ENCODE measurements at places on chromosomes 2 and 18. TPM values are rescaled to one million over a fixed set of nuclear protein-coding genes. Genes with fewer than 3 reads are reported as not detected.

DNA sequence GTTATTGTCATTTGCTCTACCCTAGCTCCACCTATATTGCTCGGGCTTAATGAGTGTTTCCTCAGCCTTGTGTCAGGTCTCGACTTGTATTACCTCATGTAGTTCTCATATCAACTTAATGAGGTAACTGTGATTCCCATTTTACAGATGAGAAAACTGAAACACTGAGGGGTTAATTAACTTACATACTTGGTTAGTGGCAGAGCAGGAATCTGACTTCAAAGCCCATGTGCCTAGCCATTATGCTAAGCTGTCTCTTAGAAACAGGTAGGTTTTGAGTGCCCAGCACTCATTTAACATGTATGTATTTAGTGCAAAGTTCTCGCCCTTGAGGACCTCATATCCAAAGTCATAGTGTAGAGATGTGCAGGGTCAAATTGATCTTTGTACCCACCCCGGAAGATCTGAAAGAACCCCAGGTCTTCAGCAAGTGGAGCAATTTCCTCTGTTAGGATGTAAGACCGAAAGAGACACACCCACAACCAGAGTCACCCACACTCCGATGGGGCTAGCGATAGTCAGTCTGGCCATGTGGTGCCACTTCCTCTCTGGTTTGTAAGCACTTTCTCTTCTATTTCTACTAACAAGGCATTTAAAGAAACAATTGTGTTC, 121.0 kb upstream of the SLC39A10 start:
- DNase-seq: no peak

Gene COL3A1
- 349 TPM for total RNA-seq

Gene TUBA4B
- total RNA-seq: not detected

DNA sequence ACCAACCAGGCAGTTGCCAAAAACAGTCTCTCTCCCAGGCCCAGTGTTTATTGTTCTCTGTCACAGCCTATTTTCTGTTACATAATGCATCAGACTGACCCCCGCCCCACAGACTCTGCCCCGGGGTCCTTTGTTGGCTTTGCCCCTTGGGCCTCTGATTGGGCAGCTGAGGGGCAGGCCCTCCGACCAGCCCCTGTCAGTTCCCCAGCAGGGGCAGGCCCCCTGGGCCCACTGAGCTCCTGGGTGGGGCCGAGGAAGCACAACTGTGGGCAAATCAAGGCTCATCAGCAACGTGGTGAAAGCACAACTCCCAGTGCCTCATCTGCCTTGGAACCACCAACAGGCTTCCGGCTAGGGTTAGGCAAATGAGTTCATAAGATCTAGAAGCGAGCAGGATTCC, 160.1 kb upstream of the MYCN start:
- DNase-seq: no peak

Gene TPO
- not detected for total RNA-seq

DNA sequence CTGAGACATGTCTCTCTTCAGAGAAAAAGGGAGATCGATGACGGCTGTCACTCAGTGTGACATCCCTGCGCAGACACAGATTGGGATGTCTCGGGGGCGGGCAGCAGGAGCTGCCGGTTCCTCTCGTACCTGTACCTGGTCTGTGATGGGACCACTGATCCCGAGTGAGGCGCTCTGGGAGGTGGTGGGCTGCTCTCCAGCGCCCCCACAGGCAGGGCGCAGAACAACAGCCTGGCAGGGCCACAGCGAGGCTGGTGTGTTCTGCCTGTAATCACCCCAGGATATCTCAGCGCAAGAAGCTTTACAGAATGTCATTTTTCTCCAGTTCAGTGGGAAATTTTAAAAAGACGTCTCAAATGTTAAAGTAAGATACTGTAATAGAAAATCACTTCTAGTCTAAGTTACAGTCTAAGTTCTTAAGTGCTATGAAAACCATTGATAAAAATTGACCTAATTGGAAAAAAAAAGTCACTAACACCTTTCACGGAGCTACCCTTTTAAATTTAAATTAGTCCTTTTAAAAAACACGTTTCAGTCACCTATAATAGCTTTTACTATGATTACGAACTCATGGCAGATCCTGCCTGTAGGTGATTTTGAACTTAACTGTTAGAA, 189.8 kb downstream of the SNTG2 start:
- peak; percentile 1 for DNase-seq

DNA sequence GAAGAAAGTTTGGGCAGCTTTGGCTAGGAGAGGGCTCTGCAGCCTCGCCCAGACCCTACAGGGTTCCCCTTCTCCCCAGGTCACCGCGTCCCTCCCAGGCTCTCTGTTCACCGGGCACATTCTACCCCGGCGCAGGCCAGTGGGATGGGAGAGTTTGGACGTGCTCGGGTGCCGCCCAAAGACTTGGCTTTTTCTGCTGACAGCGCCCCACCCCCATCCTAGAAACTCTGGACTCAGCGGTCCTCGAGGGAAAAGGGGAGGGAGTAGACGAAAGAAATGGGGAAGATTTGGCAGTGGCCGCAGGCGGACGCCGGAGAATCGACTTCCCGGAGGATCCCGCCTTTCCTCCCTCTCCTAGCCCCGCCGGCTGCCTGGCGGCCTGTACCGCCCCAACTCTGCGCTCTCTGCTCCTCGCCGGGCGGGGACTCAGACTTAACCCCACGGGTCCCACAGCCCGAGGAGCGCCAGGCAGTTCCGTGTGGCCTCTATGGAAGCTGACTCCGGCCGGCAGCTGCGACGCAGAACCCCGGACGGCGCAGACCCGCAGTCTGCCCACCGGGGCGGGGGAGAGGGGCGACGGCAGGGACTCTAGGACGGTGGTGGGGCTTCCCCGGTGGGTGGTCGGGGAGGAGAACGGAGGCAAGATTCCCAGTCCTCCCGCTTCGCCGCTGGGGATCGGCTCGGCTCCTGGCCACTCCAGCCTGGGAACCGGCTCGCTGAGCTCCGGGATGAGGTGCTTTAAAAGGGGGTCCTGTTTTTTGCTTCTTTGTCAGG, 863 bp upstream of the SIX2 start:
- no peak for DNase-seq

Gene ZNF385B
- not detected for total RNA-seq
